Activated naive CD4-positive, alpha-beta T cell treated with Interleukin-2 at 50 U/mL for 16 hours (primary cell): ENCODE measurements at places on chromosomes 3 and 15.

- peak; percentile 25 for DNase-seq
These were observed 13.3 kb upstream of the PPP1R2 start for GRCh38 chr3:195556390-195556789.

DNA sequence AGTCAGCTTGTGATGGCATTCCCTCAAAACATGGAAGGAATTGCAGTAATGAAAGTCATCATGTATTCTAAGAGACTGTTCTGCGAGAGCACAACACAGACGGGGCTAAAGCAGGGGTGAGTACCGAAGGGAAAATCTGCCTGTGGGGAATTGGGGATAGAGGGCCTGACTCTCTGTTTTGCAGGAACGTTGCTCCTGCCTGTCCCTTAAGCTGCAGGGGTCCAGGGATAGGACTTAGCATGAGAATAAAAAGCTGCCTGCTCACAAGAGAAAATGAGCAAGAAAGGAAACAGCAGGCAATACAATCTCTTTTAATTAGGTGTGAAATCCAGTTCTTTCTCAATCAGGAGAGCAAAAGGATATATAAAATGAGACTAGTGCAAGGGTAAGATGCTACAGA lies 62.2 kb downstream of the TIGIT start:
- DNase-seq = no peak

DNA sequence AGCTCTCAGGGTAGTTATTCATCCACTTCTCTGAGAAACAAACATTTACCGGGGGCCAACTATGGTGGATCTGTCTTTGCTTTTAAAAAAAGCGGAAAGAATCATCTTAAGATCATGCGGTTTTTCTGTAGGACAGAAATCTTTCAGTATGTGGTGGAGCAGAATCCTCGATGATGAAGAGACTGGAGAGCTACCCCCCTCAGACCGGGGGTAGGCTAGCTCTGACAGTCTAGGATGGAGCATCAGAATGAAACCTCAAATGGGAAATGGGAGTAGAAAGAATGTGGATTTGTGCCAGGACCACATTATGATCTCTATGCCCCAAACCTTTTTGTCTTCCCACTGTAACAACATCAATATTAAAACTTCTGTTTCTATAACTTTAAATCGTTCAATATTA lies 30.3 kb downstream of the TPRG1 start:
- DNase-seq = no peak

GRCh38 chr3:30341851-30342250 lies 264.6 kb upstream of the TGFBR2 start:
- DNase-seq = no peak

- DNase-seq = no peak
These were observed at the start of gene NEIL1 for GRCh38 chr15:75346796-75347221. Gene NEIL1 (plus strand): TSS chr15:75347039. CDS start chr15:75348906, 1,867 bp downstream.

GRCh38 chr15:57962887-57963286 lies 102.6 kb downstream of the ALDH1A2 start:
- no peak for DNase-seq

GRCh38 chr3:195916991-195917390 lies 8.6 kb upstream of the TNK2 start:
- no peak for DNase-seq

DNA sequence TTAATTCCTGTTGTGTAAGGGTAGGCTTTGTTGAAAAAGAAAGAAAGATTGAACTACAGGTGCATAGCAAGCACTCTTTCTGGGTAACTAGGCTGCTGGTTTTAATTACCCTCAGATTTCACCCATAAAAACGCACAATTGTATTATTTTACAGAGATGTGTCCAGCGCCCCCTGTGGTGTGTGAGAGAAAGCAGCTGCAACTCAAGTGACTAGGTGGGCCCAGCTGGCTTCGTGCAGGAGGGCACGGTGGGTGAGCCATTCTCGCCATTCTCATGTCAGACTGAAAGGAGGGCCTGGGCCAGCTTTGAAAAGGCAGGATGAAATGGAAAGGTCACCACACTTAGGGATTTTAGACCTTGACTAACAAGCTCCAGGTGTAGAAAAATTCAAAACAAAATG lies 122.6 kb downstream of the LRIG1 start:
- peak; percentile 53 for DNase-seq
